AG10803 (cell line): ENCODE measurements at places on chromosomes 11 and 22.

GRCh38 chr22:47497666-47498065 lies 735.2 kb downstream of the TBC1D22A start:
- DNase-seq = no peak

DNA sequence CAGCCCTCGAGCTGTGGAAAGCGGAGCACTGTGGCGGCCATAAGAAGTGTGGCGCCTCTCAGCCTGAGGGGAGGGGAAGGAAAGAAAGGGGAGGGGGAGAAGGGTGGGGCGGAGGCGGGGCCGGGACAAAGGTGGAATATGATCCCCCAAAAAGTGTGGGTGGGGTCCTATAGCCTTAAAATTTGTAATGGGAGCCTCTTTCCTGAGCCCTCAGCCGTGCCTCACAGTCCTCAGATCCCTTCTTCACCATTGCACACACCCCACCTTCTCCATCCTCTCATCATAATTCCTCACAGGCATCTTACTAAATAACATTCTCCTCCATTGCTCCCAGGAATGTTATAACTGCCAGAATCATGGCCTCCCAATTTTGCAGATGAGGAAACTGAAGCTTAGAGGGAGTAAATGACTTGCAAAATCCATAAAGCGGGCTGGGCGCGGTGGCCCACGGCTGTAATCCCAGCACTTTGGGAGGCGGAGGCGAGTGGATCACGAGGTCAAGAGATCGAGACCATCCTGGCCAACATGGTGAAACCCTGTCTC lies 600 bp upstream of the RAB6A start:
- DNase-seq = no peak

- DNase-seq = no peak
Observed at GRCh38 chr11:6067502-6067901, 36.9 kb upstream of the OR56A1 start.

GRCh38 chr11:1017269-1018005 lies 19.1 kb downstream of the MUC6 start:
- DNase-seq = no peak

DNA sequence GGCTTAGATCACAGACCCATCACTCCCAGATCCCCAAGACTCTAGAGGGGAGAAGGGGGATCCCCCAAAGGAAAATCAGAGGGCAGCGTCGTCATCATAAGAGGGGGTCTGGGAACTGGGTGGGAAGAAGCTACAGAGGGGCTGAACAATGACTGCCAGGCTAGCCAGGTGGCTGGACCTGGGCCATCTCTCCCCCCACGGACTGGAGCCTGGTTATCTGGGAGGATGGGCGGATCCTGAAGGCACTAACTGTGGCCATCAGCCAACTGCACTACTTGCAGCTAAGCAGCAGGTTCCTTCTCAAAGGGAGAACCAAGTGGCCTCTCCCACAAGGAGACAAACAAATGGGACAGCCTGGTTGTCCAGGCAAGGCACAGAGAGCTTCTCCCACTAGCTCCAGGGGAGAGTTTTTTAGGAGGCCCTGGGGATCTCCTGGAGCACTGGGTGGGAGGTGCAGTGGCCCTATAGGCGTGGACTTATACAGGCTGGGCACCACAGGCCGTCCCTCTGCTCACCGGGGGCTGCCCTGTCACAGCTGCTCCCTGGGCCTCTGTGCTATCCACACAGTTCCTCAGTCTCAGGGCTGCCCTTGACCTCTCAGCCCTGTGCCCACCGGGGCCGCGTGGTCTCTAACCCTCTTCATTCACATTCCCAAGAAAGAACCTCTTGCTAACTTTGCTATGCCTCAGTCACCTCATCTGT lies 15.4 kb downstream of the P2RY6 start:
- no peak for DNase-seq

DNA sequence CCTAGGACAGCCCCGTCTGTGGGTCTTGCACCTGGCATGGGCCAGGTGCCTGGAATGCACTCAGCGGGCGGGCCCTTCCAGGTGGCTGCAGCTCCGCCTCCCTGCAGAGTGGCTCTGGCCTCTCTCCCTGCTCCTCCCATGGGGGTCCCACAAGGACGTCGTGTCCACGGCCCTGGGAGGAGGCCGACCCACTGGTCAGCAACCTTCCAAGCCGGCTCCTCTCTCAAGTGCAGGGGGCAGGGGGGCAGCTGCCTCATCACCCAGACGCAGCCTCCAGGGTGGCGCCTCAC lies 41.9 kb downstream of the CERK start:
- DNase-seq = no peak

GRCh38 chr11:122789907-122790306 lies 48.4 kb upstream of the CRTAM start:
- no peak for DNase-seq

DNA sequence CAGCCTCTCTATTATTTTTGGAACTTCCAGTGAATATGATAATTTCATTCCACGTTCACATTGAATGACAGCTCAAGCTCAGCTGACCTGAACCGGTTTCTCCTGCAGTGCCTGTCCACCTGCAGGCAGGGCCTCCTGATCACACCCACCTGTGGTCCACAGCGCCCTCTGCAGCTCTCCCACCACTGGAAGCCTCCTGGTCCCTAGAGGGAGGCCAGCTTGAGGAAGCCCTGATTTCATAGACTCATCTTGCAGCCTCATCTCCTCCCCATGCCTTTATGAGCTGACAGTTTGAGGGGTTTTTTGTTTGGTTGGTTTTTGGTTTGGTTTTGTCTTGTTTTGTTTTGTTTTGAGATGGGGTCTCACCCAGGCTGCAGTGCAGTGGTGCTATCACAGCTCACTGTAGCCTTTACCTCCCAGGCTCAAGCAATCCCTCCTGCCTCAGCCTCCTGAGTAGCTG lies 29.9 kb upstream of the MALAT1 start:
- DNase-seq = peak; percentile 19

DNA sequence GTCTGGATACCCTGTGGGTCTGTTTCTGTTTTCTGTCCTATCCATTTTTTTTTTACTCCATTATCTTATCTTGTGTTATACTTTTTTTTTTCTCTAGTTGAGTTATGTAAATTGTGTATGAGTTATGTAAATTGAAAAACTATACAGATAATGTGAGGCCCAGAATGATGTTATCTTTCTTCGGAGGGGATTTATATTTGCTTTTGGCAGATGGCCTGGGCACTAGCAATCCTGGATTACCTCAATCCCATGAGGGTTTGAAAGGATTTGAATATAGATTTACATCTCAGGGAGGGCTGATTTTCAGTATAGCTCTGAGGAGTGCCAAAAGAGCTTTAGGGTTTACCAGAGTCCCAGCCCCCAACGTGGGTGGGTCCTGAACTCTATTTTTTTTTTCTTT lies 71.0 kb downstream of the CSTPP1 start:
- no peak for DNase-seq

DNA sequence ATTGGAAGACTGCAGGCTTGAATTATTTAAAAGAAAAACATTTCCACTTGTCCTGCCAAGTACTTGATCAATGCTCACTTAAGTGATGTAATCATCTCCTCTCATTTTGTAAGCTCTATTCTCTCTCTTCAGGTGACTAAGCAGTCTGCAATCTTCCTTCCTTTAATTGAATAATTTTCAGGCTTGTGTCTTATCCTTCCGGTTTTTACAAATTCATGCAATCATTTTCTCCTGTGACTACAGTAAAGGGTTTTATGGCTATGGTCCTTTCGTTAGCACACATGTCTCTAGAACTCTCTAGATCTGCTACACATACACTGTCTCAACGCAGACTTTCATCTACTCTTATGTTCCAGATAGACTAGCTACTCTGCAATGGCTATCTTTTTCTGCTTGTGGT lies 12.6 kb upstream of the UPB1 start:
- DNase-seq = peak; percentile 91

GRCh38 chr11:45806937-45807791 lies 2.2 kb downstream of the SLC35C1 start:
- no peak for DNase-seq

GRCh38 chr11:5233307-5233706 lies 976 bp downstream of the HBD start:
- DNase-seq = no peak

DNA sequence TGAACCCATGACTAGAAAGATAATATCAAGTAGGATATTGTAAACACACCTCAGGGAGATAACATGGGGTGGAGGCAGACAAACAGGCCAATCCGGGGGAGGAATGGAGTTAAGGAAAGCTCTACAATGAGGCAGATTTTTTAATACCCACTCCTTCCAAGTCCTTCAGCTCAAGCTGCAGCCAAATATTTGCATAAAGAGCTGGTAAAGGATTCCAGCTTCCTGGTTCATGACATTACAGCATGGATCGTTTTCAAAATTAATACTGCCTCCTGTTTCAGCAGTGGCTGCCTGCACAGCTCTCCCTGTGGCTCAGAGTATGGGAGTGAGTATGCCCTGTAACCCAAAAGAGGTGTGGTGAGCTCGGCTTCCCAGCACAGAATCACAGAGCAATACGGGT lies 5.1 kb downstream of the POU2AF3 start:
- no peak for DNase-seq

GRCh38 chr22:30212996-30213441 lies 33.5 kb downstream of the LIF start:
- DNase-seq = peak; percentile 87

DNA sequence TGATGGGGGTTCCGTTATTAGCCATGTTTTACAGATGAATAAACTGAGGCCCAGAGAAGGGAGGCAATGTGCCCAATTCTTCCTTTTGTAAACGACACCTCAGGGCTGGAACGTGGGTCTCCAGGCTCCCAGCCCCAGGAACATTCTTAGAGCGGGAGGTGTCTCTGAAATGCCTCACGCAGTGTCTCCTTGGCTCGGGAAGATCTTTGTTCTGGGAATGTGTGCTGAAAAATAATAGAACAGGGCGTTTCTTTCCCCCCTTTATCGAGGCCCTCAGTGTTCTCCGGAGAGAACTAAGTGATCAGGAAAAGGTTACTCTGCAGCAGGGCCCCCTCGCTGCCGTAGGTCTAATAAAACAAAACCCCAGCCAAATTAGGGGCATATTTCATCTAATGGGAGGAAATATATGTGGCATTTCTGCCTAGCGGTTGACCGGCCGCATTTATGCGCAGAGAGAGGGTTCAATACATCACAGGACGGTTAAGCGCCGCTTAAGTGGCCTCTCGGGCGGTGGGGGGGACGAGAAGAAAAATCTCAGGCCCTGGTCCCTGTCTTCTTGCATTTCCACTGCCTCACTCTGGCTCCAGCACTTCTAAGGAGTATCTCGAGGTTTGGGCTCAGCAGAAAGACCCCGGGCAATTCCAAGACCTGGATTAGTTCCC lies 564.3 kb downstream of the MN1 start:
- DNase-seq = no peak

GRCh38 chr11:100734743-100735527 lies 47.8 kb downstream of the ARHGAP42 start:
- DNase-seq = no peak

- DNase-seq = no peak
Observed at GRCh38 chr22:20944042-20944441, 23.0 kb upstream of the AIFM3 start.

GRCh38 chr11:92473736-92474135 lies 249.1 kb downstream of the FAT3 start:
- peak; percentile 40 for DNase-seq

DNA sequence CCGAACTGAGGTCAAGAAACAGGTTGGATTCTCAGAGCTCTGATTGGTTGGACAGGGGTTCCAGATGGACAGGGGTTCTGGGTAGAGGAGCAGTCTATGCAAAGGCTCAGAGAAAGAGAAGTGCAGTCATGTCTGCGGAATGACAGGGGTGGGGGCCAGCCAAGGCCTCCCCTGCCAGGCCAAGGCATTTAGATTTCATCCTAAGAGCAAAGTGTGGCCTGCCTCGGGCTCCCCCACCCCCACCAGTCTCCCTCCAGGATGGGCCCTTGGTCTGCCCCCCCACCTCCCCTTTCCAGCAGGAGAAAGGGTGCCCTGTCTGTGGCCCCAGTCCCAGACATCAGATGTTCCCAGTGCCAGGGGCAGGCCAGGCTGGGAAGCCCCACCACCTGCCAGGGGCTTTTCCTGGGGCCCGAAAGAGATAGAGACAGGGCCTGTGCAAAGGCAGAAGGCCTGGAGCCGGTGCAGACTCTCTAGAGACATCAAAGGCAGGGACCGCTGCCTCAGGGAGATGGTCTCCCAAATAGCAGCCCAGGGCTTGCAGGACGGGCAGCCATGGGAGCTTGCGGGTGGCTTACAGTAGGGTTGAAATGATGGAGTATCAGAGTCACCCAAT lies 9.4 kb downstream of the SUSD2 start:
- DNase-seq = no peak

DNA sequence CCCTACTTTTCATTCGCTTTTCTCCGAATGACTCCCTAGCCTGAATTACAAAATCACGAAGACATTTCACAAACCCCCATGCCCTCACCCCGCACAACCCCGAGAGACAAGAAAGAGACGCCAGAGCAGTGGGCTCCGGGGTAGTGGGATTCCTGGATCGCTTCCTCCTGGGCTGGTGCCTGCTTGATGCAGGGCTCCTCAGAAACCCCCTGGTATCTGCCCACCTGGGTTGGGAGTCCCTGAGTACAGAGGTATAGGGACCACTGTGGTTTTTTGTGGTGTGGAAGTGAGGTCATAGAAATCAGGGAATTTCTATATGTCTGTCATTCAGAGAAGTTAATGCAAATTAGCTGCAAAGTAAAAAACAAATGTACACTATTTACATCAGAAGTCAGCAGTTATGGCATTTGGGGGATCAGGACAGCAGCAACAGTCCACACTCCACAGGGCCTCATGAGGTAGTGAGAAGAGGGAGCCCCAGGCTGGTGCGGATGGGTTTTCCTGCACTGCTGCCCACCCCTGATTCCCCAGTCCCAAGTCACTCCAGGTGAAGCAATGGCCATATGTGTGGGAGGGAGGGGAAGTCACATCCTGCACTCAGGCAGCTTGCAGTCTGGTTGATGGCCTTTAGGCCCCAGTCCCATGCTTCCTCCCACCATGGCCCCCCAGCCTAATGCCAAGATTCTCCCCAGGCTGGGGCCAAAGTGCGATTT lies 39.6 kb downstream of the BUD13 start:
- no peak for DNase-seq

GRCh38 chr22:50490531-50491308 lies 4.1 kb downstream of the MIOX start:
- DNase-seq = no peak

- DNase-seq = no peak
Observed at GRCh38 chr22:43060183-43060582, 29.0 kb downstream of the TTLL1 start.

DNA sequence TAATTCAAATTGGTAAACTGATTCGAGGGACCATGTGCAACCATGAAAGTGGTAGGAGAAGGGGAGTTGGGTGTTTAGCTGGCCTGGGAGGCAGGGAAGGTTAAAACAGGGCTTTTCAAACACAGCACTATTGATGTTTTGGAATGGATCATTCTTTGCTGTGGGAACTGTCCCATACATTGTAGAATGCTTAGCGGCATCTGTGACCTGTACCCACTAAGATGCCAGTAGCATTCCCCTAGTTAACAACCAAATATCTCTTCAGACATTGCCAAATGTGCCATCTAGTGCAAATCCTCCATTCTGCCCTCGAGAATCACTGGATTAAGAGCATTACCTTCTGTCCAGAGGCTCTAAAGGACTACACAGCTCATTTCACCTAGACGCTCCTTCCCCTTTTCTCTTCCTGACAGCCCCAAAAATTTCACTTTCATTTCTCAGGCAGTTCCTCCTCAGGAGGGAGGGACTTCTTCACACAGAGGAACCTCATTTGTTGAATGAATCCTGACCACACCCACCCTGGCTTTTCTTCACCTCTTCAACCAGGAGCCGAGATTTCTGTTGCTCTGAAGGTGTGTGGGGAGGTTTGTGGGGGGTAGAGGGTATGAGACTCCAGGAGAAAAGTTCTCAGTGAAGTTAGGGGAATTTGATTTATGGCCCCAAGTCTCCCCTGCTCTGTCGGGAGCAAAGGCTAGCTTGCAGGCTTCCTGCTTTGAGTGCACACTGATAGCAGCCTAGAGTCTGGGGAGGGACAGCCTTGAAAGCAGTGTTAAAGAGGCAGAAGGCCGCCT lies at the start of gene TRIM34:
Gene TRIM34, plus strand, starts transcription at position 513 of the 791 bp plus-strand sequence. CDS start 7,331 bp downstream, outside the sequence.
- DNase-seq = peak; percentile 62
